ENCODE measurements at places on chromosomes 1 and 21.

DNA sequence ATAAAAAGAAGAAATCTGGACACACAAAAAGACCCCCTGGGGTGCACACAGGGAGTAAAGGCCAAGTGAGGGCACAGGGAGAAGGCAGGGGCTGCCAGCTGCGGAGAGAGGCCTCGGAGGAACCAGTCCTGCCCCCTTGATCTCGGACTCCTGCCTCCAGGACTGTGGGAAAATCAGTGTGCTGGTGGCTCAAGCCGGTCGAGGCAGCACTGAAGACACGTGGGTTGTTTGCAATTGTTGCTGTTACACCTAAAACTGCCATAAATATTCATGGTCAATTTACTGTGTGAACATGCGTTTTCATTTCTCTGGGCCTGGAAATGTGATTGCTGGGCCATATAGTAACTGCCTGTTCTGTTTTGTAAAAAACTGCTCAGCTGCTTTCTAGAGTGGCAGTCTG, 18.5 kb downstream of the IBA57 start:
- DNase-seq, result no peak

- DNase-seq, result peak; percentile 37
These were observed at the start of gene S100A10 for GRCh38 chr1:151993734-151994496. TSS of gene S100A10 (minus strand) at chr1:151993859. CDS start at chr1:151986230, 7,629 bp downstream.

DNA sequence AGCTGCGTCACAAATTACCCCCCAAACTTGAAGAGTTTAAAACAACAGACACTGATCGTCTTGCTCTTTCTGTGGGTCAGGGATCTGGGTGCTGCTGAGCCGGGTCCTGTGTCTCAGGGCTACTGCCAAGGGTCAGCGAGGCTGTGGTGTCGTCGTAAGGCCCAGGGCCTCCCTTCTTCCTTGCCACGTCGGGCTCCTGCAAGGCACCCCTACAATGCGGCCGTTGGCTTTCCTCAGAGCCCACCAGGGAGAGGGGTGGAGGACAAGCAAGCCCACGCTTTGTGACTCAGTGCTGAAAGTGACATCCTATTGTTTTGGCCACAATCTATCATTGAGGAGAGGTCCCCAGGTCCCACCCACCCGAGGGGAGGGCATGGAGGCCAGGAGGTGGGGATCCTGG, 7.7 kb upstream of the FBLIM1 start:
- DNase-seq, result no peak

DNA sequence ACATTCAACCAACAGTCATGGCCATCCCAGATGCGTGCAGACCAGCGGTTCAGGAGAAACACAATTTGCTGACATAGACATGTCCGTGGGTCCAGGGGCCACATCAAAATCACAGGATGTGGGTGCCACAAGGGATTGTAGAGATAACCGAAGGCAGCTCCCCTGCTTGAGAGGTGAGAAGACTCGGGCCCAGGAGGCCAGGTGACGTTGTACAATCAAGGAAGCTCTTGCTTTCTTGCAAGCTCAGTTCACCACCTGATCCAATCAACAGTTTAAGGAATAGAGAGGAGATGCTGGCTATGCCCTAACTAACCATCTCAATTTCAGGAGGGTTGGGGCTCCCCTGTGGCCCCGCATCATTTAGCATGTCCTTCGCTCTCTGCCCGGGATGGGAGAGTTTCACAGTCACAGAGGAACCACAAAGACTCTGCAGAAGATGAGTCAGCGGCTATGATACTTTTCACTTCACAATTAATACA, 19.5 kb downstream of the UBASH3A start:
- no peak for DNase-seq

DNA sequence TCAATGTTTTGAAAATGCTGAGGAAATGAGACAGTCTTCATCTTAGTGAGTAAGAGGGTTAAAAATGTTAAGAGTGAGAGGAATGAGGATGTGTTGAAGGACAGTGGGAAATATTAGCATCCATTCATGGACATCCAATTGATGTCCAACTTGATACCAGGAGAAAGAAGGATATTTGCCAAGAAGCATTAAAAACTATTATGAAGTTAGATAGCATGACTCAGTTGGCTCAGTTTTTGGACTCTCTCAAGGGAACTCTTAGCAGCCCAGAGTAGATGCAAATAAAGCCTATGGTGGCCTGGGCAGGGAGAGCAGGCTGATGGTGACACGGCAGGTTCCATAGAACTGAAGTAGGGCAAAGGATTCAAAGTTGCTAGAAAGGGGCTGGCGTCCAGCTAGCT, 171.0 kb downstream of the ZZZ3 start:
- DNase-seq, result peak; percentile 12

DNA sequence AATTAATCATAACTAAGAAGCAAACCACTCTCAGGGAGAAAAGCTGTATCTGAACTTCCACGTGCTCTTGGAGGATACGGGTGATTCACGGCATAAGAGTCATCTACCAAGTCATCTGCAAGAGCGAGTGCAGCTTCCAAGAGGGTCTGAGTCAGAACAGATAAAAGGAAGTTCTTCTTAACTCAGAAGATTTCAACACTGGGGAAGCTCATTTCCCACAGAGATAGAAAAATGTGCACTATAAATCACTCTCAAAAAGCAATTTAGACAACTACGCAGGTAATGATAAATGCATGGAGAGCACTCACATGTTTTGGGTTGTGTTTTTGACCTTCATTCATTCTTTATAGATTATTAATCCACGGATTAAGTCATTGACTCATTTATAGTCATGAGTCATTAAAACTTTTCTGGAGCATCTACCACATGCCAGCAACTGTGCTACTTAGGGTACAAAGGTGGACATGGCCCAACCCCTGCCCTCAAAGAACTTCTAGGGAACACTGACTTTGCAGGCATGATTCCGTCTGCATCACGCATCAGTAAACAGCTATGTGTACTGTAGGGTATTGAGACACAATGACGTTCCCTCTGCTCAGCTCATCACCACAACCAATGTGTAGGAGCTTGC, 20.8 kb downstream of the KCNJ15 start:
- peak; percentile 85 for DNase-seq

GRCh38 chr1:226674892-226675714, 64.0 kb downstream of the ITPKB start:
- no peak for DNase-seq

DNA sequence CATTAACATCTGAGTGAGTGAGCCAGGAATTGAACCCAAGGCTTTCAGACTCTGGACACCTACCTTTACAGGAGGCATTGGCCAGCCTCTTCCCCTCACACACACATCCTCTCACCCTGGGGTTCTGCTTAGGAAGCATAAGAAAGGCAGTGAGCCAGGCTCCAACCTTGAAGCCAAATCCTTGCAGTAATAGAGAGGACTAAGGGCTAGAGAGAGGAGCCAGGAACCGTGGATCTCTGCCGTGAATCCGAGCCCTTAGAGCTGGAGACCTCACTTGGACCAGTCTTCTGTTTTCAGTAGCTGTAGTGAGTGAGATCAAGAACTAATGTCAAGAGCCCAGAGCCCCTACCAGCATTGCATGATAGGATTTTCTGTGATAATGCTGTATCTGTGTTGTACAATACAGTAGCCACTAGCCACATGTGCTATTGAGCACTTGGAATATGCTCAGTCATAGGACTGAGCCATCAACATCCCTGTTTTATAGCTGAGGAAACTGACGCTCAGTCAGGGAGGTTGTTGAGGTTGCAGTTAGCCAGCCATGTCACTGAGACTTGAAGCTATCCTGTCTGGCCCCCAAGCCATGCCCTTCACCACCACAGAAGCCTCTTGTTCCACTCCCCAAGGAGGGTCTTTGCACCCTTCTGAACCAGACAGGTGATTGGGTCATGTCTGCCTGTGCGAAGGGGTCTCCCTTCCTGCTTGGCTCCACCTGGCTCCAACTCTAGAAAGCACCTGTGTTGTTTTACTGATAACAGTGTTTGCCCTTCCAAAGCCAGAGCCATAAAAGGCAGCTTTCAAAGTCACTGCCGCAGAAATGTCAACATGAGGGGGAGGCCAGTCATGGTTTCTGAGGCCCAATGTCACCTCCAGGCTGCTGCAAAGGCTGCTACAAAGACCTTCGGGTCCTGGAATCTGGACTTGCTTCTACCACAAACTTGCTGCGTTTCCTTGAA, 101.1 kb upstream of the JUN start:
- no peak for DNase-seq

DNA sequence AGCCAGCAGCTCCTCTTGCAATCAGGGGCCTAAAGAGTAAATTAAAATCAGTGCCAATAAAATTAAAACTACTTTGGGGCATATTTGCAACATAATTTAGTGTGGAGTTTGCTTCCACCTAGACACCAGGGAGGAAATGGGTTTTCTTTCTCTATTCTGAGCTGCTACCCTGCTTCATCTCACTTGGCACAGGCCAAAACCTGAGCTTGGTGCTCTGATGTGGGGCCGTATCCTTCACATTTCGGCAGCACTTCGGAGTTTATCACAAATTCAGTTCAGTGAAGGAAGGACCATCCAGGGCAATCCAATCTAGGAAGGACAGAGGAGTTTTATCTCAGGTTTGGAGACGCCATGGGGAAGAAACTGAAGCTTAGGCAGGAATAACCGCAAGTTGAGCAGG, 123.6 kb upstream of the SPATA6 start:
- DNase-seq, result no peak

GRCh38 chr1:236416165-236416564, 22.1 kb downstream of the EDARADD start:
- DNase-seq, result no peak

DNA sequence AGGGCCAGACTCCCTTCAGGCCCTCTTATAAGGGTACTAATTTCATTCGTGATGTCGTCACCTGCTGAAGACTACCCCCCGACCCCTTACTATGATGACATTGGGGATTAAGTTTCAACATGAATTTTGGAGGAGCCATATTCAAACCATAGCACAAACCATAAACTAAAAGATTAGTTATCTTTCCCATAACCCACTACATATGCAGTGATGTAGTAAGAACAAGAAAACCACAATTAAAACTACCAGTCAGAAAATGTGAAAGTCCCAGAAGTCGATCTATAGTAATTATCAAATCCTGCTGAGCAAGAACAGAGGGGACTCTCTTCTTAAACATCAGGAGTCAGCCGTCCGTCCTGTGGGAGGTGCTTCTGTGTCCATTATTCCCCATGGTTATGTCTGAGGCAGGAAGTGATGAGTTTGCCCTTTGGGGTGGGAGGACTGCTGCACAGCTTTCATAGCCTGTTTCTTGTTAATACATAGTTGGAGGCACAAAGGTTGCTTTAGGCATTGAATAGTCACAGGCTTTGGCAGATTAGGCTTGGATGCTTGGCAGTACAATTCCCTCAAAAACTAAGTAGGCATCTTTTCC, 35.9 kb upstream of the PTGFRN start:
- no peak for DNase-seq

DNA sequence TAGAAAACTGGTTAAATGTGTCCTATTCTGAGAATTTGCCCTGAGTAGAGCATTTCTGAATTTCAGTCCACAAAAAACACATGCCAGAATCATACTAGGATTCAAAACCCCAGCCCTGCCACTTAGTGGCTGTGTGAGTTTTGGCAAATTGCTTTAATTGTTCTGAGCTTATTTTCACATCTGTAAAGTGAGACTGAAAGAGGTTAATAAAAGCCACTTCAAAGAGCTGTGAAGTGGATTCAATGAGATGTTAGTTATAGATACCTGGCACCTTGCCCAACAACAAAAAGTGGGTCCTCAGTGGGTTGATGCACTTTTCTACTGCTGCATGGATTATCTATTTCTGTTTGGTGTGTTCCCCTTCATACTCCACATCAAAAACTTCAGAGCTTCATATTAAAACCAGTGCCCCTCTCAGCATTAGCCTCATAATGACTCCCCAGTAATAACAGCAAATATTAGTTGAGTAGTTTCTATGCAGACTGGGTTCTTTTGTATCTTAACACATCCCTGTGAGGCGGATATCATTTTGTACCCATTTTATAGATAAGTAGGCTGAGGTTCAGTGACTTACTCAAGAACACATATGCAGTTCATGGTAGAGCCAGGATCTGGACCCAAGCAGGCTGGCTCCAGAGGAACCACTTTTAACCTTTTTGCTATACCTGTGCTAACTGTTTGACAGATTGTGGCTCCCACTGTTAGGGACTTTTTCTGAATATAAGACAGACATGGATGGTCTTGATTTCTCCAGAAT, 14.2 kb upstream of the ADORA3 start:
- no peak for DNase-seq

- no peak for DNase-seq
These were observed 84.6 kb downstream of the LAMC2 start for GRCh38 chr1:183270541-183271141.

- no peak for DNase-seq
These were observed 20.8 kb downstream of the TMCO1 start for GRCh38 chr1:165747632-165748447.

DNA sequence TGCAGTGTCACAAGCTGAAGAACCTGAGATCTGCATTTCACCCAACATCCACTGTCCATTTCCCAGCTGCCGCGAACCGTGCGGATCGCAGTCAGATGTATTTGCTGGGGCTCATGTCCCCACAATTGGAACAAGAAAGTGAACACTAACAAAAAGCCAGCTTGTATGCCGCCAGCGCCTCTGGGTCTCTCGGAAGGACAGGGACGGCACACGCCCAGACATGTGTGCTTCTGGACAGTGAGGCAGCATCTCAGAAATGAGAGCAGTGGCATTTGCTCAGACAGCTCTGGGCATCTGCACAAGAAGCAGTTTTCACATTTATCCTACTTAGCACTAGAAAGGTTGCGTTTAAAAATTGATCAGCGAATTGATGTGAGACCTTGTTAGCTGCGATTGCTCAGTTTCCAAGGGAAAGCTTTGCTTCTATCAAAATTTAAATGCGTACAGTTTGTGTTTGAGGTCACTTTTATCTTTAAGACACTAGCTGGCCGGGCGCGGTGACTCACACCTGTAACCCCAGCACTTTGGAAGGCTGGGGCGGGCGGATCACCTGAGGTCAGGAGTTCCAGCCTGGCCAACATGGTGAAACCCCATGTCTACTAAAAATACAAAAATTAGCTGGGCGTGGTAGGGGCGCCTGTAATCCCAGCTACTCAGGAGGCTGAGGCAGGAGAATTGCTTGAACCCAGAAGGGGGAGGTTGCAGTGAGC, 28.7 kb downstream of the KCNAB2 start:
- no peak for DNase-seq

DNA sequence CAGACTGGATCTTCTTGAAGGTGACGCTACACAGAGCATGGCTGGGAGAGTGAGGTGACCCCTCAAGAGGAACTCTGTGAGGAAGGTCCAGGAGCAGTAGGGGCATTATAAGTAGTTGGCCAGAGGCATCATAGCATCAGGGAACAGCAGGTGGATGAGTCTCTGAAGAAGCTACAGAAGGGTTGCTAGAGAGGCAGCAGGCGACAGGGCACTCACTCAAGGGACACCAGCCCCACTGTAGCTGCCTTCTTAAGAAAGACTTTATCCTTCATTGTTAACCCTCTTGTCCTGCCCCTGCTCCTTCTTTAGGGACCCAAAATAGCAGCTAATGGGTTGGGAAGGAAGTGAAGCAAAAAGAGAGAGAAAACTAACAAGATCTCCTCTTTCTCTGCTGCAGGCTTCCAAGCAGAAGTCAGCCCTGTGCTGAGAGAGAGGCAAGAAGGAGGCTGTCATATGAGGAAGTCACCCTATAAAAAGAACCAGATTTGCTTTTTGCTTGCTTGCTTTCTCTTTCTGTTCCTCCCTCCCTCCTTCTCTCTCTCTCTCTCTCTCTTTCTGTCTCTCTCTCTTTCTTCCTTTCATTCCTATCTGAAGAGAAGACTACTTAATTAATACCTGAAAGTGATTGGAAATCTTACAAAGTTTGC, 7.7 kb upstream of the CD5L start:
- no peak for DNase-seq

- no peak for DNase-seq
These were observed 60.4 kb downstream of the VANGL2 start for GRCh38 chr1:160460683-160461287.
